ENCODE measurements at places on chromosomes 5 and 9.

GRCh38 chr5:33088176-33088575 is 352.6 kb upstream of the TARS1 start:
- no peak for DNase-seq

GRCh38 chr5:113678924-113679575 is 165.6 kb downstream of the YTHDC2 start:
- DNase-seq: peak; percentile 72

DNA sequence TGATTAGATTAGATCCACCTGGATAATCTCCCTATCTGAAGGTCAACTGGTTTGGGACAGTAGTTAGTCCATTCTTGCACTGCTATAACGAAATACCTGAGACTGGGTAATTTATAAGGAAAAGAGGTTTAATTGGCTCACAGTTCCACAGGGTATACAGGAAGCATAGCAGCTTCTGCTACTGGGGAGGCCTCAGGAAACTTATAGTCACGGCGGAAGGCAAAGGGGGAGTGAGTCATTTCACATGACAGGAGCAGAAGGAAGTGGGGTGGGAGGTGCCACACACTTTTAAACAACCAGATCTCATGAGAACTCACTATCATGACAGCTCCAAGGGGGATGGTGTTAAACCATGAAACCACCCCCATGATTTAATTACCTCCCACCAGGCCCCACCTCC is 9.9 kb downstream of the C9orf40 start:
- DNase-seq: no peak

- no peak for DNase-seq
Measured at GRCh38 chr9:79684711-79685575, 113.2 kb downstream of the TLE4 start.

GRCh38 chr9:33202018-33202417 is 34.9 kb upstream of the B4GALT1 start:
- DNase-seq: no peak

DNA sequence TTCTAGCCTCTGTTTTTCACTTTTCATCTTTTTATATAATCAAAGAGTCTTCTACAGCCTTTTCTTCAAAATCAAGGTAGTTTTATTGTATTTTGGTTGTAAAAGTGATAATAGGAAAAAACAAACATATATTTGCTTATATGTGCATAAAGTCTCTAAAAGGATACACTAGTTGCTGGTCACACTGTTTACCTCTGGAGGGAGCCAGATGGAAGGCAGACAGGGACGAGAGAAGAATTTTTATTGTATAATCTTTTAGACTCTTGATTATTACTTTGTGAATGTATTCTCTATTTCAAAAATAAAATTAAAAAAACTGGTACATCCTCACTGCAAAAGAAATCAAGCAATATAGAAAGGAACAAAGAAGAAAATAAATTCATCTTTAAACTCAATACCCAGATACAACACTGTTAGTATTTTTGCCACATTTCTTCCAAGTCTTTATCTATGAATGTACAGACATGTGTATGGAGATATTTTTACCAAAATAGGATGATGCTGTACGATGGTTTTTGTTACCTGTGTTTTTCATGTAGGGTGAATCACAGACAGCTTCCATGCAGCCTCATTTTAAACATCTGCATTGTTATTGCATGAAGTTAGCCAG is 6.1 kb upstream of the RNF183 start:
- peak; percentile 28 for DNase-seq

DNA sequence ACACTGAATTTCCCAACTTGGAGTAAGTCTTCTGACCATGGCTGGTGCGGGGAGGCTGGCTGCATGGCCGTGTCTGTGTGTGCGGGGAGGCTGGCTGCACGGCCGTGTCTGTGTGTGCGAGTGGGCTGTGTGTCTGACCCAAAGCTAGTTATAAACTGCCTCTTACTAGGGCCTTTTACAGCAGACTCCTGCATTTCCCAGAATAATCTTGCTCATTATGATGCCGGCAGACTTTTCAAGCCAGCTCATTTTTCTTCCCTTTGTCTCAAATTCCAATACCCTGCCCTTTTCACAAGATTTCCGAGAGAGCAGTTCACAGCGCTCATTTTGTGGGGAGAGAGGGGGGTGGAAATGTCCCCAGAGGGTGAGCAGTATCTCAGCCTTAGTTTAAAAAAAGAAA is 470.7 kb upstream of the BRINP1 start:
- peak; percentile 36 for DNase-seq

- no peak for DNase-seq
Measured at GRCh38 chr5:172170251-172170701, 17.7 kb downstream of the STK10 start.

GRCh38 chr9:3271581-3271980 is 254.2 kb downstream of the RFX3 start:
- DNase-seq: no peak

GRCh38 chr9:94761481-94761880 is 35.0 kb downstream of the AOPEP start:
- no peak for DNase-seq

- no peak for DNase-seq
Measured at GRCh38 chr9:81538890-81539289, 150.5 kb downstream of the TLE1 start.

- DNase-seq: no peak
Measured at GRCh38 chr5:116778651-116779280, 204.1 kb upstream of the SEMA6A start.
